ENCODE measurements at places on chromosomes 16 and 17.

GRCh38 chr17:31171701-31172100, 76.9 kb downstream of the NF1 start:
- no peak for DNase-seq

GRCh38 chr16:23156946-23157460, 7.8 kb upstream of the USP31 start:
- no peak for DNase-seq

DNA sequence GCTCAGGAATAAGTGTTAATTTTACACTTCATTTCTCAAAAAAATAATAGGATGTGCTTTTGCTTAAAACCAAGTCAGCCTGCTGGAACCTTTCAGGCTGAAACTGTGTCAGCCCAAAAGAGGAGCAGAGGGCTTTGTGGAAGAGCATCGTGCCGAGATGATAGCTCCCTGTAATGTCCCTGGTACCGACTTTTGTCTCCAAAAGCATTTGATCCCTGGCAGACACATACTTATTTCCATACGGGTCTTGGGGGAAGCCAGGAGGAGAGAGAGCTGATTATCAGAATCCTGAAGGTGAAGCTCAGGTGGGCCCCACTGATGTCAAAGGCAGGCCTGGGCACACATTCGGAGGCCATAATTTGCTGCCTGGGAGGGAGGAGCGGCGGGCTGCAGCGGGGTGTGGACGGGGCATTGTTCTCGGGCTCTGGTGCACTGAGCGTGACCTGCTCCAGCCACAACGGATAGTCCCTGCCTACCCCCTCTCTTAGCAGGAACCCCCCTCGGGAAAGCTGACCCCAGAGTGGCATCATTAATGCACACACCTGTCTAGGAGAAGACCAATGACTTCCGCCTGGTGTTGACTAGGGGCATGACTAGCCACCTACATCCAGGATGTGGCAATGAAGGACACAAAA, 155.9 kb downstream of the C16orf78 start:
- no peak for DNase-seq

DNA sequence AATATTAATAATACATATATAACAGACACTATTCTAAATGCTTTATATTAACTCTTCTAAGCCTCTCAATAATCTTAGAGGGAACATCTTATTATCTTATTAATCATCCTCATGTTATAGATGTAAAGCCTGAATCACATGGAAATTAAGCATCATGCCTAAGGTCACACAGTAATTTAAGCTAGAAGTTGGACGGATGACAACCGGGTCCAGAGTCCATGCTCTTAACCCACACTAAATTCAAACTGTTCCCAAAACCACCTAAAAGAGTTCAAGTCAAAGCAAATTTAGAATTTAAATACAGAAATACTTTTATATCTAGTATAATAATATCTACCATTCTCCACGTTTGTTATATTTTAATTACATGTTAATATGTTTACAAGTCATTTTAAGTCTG, 193.3 kb downstream of the CEP112 start:
- DNase-seq, result no peak

DNA sequence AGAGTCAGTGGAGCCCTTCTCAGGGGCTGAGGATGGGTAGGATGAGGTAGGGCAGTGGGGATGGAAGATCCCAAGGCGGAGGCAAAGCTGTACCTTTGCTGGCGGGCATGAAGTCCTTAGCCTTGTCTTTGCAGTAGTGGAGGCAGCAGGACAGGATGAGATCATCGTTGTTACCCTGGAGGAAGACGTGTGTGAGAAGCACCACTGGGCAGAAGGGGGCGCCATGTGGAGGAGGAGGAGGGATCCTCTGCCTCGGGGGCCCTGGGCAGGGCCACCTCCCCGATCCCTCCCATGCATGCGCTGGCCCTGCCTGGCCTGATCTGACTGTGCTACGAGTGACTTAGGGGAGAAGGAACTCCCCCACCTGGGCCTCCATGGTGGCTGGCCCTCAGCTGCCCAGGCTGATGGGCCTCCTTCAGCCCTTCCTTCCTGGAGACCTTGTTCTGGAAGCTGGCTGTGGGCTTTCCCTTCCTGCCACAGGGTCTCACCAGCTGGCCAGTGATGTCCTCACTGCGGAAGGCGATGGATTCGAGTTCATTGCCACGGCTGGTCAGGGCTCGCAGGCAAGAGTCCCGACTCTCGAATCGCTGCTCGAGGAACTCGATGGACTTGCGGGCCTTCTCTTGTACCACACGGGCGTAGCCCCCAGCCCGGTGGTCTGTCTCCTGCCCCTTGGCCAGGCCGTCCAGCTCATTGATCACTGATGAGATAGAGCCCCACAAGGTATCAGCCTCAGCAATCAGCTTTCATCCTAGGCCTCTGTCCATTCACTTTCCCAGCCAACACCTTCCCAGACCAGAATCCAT, 10.3 kb downstream of the HIC1 start:
- peak; percentile 47 for DNase-seq

DNA sequence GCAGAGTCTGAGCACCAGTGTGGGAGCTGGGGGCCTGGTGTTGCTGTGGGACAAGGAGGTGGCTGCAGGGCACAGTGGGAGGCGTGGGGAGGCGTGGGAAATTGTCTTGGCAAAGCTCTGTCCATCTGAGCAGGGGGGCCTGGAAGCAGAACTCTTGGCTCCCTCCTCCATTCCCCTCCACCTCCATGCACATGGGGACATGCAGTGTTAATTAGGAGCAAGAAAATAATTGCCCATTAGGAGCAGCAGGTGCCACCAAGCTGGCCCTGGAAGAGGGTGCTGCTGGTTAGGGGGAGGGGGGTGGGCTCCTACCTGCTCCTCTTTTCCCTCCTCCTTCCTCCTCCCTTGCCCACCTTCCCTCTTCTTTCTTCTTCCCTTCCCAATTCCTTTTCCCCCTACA, 4.5 kb downstream of the TTYH2 start:
- DNase-seq, result no peak

GRCh38 chr16:51666074-51666473, 515.0 kb upstream of the SALL1 start:
- DNase-seq, result no peak

GRCh38 chr17:15910791-15911190, 34.1 kb upstream of the ADORA2B start:
- DNase-seq, result no peak

- DNase-seq, result no peak
Measured at GRCh38 chr16:56183266-56183665, 8.0 kb upstream of the GNAO1 start.

DNA sequence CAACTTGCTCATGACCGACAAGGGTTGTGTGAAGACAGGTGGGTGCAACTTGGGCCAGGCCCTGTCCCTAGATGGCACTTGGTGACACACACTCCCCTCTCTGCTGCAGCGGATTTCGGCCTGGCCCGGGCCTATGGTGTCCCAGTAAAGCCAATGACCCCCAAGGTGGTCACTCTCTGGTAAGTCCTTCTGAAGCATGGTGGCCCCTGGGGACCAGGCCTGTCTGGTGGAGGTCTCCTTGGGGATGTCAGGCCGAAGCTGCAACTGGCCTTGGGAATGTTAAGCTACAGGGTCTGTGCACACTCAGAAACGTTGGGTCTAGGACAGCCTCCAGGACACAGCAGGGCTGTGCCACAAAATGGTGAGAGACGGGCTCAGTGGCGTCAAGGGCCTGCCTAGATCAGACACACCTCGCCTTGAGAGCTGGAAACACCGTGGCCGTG, 6.8 kb downstream of the CDK10 start:
- DNase-seq, result no peak

GRCh38 chr16:85028685-85029407, 1.3 kb downstream of the KIAA0513 start:
- DNase-seq, result peak; percentile 44

DNA sequence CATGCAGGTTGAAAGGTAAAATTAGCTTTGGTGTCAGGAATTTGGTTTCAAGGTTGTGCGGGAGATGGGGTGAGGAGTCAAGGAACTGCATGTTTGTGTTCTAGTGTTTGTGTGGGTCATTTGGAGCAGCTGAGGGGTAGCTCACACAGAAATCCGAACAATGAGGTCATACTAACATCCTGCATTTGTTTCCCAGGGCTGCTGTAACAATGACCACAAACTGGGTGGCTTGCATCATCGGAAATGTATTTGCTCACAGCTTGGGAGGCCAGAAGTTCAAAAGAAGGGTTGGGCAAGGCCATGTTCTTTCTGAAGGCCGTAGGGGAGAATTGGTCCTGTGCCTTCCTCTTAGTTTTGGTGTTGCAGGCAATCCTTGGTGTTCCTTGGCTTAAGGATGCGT, 287.4 kb downstream of the HAPSTR1 start:
- no peak for DNase-seq

DNA sequence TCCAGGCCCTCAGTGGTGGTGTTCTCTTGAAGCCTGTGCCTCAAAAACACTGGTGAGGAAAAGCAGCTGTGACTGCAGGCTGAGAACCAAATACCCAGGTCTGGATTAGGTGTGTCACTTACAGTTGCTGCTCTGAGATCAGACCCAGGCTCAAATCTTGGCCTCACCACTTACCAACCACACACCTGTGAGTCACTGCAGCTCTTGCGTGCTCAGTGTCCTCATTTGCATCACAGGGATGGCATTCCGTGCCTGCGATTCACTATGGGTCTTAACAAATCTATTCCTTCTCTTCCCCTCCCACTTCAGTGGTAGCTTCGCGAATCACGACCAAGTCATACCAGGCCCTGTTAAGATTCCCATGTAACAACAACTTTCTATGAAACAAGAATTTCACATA, 233.4 kb upstream of the HSBP1 start:
- no peak for DNase-seq

GRCh38 chr16:14634389-14634725, 1.6 kb downstream of the BFAR start:
- DNase-seq, result no peak

DNA sequence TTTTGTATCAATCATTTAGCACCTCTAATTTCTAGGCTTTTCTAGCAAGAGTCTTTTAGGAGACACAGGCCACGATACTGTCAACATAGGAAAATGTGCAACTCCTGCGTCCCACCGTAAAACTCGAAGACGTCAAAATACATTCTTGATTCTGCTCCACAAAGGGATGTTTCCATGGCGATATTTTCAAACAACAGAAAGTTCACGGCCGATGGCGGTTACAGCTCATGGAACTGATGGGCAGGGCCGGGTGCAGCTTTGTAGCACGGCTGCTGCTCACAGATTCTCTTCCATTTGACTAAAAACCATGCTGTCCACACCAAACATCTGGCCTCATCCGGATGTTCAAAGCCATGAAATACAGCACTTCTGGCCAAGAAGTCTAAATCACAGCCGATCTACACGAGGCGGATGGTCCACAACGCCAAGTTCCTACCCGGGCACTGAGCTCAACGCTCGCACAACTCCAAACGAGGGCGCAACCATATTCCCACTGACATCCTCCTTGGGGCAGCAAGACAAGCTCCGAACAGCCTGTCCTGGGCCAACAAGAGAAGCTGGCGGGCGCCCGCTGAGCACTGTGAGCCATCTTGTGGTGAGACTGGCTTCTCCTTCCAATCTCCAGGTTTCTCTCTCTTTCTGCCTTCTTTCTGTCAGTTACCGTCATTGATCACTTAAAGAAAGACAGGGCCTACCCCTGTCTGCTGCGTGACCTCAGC, 79.8 kb downstream of the ZNF778 start:
- DNase-seq, result no peak

- no peak for DNase-seq
Measured at GRCh38 chr16:66030036-66030435, 336.5 kb upstream of the CDH5 start.

GRCh38 chr16:3060339-3061127, 4.9 kb upstream of the IL32 start:
- DNase-seq, result no peak

DNA sequence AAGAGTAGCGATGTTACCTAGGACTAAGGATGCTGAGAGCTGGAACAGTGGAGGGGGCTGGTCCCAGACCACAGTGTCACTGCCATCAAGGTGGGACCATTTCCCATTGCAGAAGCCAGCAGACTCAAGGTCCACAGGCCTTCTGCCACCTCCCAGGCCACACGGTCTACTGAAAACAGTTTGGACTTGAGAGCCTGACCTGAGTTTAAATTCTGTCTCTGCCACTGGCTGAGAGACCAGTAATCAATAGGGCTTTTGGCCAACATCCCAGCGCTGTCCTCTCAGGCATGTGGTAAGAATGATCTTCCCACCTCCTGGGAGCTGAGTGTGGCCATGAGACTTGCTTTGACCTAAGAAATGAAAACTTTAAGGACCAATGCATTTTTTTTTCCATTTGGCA, 331.4 kb upstream of the CDH5 start:
- DNase-seq, result no peak

GRCh38 chr17:2393954-2394749, 6.7 kb downstream of the MNT start:
- no peak for DNase-seq

DNA sequence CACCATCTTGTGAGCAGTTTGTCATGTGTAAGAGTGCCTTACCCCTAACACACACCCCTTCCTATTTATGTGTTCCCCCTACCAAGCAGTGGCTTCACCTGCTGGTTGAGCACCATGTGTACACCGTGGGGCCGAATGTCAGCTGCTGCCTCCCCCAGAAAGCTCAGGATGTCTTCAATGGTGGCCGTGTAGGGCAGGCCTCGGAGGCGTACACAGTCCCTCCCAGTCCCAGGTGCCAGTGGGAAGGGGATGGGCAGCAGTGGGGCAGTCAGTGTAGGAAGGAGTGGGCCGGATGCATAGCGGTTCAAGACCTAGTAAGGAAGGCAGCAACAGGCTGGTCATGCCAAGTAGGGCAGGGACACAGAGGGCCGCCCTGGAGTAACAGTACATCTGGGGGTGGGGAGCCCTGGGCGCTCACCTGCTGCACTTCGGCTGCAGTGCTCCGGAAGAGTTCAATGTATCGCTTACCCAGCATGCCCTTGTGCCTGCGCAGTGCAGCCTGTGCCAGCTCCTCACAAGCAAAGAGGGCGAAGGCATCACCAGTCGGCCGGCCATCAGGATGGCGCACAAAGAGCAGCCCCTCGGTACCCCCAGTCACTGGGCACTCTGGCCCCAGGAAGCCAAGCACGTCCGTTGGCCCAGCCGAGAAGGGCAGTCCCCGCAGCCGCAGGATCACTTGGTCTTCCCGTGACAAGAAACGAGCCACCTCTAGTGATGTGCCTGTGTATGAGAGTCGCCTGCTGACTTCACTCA, 4.4 kb downstream of the ESRP2 start:
- no peak for DNase-seq

- DNase-seq, result no peak
Measured at GRCh38 chr17:77281122-77281903, 140.5 kb downstream of the SEC14L1 start.

DNA sequence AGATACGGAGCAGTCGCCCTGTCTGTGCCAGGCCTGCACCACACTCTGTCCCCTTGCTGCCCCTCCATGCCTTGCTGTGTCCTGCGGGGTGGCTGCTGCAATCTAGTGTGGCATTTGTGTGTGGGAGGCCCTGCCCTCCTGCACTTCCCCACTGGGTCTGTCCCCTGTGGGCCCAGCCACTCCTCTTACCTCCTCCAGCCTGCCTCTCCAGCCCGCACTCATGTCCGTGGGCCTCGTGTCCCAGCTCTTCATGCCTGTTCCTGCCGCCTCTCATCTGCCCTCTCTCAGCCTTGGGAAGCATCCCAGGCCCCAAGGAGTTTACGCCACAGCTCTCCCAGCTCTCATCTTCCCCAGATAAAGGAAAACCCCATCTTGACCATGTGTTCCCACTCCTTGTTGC, 26.6 kb downstream of the CRAMP1 start:
- DNase-seq, result no peak
